Skeletal muscle cell (primary cell): ENCODE measurements at places on chromosomes 11 and 22.

DNA sequence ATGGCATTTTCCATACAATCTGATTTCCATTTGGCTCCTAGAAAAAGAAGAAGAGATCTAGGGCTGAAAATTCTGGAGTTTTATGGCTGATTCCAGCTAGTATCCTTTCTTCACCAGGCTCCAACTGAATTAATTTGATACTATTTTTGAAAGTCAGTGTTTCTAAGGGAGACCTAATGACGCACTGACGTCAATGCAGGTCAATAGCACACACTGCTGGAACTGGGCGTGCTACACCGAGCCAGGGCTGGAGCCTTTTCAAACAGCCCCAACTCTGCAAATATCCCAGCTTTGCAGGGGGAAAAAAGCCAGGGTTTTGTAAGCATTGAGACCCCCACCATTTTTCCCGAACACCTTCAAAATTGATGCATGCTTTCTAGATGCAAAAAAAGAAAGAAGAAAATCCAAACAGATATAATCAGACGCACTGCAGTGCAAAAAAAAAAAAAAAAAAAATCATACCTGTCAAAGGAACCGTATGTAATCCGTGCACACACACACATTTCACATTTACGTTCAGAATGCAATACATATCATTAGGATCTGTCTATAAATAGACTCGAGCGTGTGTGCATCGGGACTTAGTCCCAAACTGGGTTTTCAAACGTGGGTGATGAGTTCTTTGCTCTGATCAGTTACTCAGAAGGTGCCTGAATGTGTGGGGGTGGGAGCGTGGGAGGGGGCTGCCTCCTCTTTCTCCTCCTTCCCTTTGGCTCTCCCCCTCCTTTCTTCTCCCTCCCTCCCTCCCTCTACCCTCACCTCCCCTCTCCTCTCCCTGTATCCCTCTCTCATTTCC, 124.5 kb upstream of the HSD17B12 start:
- peak; percentile 29 for DNase-seq

GRCh38 chr22:50281957-50282356, 11.8 kb upstream of the MAPK11 start:
- no peak for DNase-seq

- no peak for DNase-seq
Measured at GRCh38 chr11:47714554-47715081, 551 bp downstream of the AGBL2 start.

- DNase-seq, result no peak
Measured at GRCh38 chr11:108538022-108538424, 39.8 kb upstream of the POGLUT3 start.

DNA sequence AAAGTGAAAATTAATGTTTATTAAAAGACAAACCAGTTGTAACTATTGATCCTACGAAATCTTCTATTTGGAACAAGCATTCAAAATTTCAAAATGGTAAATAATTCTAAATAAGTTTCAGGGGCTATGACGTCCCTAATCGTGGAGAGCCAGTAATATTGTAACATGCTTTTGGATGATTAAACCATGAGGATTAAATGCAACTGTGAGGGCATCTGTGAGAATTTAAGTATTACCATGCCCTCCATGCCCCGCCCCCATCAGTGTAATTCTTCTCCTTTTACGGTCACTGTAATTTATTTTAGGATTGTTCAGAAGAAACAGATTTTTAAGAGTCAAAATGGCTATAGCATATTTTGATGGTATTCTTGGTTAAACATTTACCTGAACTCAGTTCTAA, 133.2 kb downstream of the APOL5 start:
- no peak for DNase-seq

DNA sequence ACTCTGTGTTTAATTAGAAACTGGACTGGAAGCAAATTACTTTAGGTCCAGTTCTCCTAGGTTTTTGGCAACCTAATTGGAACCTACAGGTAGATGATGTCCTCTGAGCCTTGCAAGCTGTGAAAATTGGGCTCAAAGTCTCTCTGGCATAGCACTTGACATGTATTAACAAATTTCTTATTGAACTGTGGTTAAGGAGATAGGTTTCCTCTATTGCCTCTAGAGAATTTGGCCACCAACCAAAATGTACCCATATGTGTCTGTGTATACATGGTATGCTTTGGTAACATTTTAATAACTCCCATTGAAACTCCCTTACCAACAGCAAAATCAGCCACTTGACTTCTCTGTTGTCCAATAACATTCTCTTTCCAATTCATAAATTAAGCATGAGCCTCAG, at the start of gene OR4D10:
Gene OR4D10 (plus strand): TSS at position 301 of the 400 bp plus-strand sequence. CDS start 4,115 bp downstream, outside the sequence.
- no peak for DNase-seq

- DNase-seq, result no peak
Measured at GRCh38 chr11:35275786-35276170, 136.8 kb downstream of the CD44 start.

- DNase-seq, result peak; percentile 81
Measured at GRCh38 chr11:128814856-128815705, 52.0 kb downstream of the KCNJ1 start.

- peak; percentile 92 for DNase-seq
Measured at GRCh38 chr11:57432714-57433163, 5.8 kb upstream of the SLC43A3 start.

DNA sequence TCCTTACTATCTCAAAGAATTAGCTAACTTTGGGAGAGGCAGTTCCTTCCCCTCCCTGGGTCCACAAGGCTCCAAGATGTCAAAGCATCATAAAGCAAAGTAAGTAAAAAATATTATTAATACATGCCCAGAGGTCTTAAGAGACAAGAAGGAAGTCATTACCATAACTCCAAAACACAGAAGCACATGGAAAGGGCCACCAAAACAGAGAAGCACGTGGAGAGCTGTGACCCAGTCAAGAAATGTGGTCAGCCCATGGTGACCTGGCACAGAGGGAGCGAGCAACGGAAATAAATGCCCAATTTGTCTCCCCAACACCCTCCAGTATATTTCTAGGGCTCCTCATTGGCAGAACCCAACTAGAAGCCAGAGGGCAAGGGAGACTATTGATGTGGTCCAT, 277.5 kb upstream of the API5 start:
- DNase-seq, result no peak

DNA sequence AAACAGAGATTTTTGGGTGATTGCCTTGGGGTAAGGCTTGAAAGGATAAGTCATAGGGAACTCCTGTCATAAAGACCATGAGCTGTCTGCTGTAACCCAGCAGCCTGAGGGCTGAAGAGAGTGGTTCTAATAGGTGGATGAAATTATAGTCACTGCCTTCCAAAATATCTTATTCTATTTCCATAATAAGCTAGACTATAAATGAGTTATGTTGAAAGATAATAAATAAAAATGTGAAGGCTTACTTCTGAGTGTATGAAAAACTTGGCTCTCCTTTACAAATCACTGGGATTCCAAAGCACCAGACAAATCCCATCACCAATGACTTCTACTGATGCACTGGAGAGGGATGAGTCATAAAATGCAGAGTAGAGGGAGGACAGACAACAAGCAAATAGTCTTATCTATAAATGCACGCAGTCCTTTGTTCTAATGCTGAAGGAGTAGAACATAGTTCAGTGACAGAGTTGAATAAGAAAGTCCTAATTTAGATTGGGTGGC, 775.0 kb upstream of the LRRC4C start:
- peak; percentile 25 for DNase-seq

GRCh38 chr11:93611836-93612677, 49.4 kb upstream of the CEP295 start:
- DNase-seq, result no peak

DNA sequence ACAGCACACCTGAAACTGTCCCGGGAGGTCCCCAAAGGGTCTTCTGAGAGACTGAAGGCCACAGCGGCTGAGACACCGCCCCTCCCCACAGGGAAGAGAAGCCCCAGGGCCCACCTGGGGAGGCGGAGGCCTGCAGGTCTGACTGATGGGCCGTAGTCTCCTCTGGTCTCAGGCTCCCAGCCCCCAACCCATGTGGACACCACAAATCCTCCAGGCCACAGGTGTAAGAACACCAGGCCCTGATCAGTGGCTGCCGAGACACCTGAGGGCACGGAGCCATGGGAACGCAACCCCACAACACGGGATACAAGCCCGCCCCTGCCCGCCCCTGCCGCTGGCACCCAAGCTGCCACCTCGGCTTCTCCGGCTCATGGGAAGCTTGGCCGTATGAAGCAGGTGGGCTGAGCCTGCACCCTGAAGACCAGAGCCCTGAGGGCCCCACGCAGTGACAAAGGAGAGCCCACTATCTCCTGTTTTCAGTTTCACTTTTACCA, 46.3 kb downstream of the BRD1 start:
- DNase-seq, result no peak

- no peak for DNase-seq
Measured at GRCh38 chr11:126597041-126597440, 241.6 kb downstream of the ST3GAL4 start.

GRCh38 chr11:14854057-14854456, 38.0 kb downstream of the CYP2R1 start:
- no peak for DNase-seq

- peak; percentile 74 for DNase-seq
Measured at GRCh38 chr11:11977206-11977938, 31.1 kb downstream of the DKK3 start.

DNA sequence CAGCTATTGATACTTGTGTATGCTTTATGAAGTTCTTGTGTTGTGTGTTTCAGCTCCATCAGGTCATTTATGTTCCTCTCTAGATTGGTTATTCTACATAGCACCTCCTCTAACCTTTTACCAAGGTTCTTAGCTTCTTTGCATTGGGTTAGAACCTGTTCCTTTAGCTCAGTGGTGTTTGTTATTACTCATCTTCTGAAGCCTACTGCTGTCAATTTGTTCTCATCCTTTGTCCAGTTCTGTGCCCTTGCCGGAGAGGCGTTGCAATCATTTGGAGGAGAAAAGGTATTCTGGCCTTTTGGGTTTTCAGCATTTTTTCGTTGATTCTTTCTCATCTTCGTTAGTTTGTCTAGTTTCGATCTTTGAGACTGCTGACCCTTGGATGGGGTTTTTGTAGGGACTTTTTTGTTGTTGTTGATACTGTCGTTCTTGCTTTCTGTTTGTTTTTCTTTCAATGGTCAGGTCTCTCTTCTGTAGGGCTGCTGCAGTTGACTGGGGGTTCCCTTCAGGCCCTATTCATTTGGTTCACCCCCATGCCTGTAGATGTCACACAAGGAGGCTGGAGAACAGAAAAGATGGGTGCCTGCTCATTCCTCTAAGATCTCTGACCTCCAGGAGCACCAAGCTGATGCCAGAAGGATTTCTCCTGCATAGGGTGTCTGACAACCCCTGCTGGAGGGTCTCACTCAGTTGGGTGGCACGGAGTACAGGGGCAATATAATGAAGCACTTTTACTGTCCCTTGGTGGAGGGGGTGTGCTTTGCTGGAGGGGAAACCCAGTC, 35.9 kb upstream of the MUC15 start:
- no peak for DNase-seq

GRCh38 chr11:94866936-94867795, 99.0 kb downstream of the AMOTL1 start:
- DNase-seq, result no peak

DNA sequence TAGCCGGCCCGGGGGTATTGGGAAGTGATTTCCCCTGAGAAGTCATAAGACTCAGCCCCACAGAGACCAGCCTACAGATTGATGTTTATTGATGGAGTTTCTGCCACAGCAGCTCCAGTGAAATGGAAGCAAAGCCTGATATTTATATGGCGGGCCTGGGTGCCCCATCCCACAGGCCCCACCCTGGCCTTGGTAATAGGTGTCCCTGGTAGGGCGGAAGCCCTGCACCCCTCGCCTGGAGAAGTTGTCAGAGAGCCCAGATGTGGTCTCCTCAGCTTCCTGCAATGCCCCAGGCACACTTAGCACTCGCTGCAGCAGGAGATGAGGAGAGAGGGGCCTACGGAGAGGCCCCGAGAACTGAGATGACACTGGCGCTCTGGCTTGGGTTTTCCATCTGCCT, 107.4 kb downstream of the MORC2 start:
- no peak for DNase-seq

DNA sequence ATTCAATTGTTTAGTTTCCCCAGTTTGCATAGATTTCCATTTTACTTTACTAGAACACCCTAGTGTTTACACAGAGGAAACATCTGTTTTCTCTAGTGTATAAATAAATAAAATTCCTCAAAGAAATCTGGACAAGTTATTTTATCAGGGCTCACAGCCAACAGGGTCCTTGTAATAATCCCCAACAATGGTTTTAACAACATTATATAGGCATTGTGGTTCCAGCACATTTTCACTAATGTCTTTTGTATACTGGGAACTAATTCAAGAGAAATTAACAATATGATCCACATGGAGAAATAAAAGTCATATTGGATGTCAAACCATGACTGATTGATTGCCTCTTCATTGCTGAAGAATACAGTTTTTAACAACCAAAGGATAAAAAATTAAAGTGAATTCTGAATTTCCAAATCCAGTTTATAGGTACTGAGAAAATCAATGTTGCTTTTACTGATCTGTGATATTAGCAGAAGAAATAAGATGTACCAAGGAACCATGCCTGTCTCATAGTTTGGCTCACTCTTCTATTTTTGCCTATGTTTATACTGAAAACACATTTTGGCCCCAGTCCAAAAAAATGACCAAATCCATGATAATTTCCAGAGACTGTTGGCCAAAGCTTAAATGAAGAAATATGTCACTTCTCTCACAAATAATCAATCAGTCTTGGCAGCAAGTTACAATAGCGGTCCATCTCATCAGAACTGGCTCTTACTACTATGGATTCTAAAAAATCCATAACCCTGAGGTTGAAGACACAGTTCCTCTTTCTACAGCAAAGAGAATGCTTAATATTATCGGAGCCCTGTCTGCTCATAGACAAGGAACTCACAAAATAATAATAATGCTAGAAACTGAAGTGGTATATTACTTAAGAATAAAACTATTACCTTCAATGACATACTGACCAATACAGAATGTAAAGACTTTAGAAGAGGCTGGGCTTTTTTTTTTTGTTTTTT, 1.4 kb upstream of the MS4A13 start:
- no peak for DNase-seq

DNA sequence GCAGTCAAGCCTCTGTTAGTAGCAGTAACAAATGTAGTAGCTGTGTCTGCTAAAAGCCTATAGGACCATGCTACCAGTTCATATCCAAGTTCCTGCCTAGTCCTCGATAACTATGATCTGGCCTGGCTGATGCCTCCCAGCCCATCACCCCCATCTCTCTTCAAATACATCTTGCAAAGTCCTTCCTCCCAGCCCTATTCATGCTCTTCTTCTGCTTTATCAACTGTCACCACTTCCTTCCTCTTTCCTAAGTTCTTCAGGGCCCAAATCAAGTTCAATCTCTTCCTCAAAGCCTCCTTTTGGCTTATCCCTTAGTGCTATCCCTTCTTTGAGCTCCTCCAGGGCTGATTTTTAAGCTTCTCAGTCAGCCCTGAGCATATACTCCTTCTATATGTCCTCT, 150.9 kb upstream of the THY1 start:
- no peak for DNase-seq
